Amygdala (tissue), 56 donors: ENCODE measurements at places on chromosomes 5 and 9.

DNA sequence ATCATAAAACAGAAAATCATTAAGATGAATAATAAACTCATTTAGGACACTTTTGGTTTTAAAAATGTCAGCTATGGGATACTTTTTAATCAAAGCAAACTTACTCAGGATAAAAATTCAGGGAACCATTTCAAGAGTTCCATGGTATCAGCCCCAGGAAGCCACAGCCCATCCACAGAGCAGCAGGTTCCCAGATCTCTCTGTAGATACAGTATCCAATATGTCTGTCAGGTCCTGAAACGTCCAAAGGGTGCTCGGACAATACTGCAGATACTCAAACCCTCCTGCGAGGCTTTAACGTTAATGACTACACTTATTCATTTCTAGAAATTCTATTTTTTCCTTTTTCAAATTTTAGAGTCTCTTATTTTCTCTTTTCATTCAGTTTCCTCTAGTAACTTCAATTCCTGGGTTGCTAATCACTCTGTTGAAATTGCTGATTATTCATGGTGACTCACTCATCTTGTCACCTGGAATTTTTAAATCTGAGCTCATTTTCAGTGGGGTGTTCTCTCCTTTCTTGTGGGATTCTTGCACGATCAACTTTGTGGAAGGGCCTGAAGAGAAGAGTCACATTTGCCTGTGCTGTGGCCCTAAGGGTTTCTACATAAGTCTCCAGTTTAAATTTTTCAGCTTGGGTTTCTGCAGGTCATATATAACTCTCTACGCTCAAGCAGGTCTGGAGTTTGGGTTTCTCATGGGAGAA lies 435.8 kb downstream of the CTNND2 start:
- no peak for DNase-seq

DNA sequence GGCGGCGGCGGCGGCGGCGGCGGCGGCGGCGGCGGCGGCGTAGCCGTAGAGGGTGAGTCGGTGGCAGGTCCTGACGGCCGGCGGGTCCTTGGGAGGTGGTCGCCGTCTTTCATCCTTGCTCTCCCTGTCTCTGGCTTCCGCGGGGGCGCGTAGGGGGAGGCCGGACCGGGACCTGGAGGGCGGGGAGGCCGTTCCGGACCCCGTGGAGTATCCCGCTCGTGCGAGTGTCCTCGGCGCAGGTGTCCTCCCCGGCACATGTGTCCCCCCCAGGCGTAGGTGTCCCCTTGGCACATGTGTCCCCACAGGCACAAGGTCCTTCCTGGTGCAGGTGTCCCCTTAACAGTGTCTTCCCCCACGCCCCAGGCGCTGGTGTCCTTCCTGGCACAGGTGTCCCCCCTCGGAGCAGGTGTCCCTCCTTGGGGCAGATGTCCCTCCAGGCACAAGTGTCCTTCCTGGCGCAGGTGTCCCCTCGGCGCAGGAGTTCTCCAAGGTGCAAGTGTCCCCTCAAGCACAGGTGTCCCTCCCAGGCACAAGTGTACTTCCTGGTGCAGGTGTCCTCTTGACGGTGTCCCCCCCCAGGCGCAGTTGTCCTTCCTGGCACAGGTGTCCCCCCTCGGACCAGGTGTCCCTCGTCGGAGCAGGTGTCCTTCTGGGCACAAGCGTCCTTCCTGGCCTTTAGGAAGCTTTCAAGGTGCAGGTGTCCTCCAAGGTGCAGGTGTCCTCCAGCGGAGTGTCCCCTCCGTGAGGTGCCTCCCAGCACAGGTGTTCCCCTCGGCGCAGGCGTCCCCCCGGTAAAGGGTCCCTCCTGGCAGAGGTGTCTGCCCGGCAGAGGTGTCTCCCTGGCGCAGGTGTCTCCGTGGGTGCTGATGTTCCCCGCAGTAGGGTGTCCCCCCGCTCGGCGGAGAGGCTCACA lies 519 bp downstream of the EXOC3 start:
- DNase-seq: no peak

- DNase-seq: no peak
Measured at GRCh38 chr9:112744177-112744576, 6.4 kb upstream of the SNX30 start.

DNA sequence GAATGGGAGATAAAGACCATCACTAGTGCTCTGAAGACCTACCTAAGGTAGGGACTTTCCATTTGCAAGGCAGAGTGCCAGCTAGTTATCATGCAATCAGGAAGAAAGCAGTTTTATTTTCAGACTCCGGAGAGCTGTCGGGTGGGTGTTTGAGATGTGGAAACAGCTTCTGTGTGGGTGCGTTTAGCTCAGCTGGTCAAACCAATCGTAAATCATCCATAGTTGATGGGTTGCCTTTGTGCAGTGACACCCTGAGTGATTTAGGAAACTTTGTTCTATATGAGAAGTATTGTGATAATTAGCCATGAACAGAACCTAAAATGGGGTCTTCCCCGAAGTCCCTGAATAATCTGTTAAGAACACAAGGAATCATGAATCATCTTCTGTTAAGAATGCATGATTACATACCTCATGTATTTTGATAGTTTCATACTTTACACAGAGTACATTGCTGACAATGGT lies 284.3 kb downstream of the ARHGAP26 start:
- no peak for DNase-seq

GRCh38 chr9:133256686-133257091 lies 18.3 kb downstream of the ABO start:
- no peak for DNase-seq

DNA sequence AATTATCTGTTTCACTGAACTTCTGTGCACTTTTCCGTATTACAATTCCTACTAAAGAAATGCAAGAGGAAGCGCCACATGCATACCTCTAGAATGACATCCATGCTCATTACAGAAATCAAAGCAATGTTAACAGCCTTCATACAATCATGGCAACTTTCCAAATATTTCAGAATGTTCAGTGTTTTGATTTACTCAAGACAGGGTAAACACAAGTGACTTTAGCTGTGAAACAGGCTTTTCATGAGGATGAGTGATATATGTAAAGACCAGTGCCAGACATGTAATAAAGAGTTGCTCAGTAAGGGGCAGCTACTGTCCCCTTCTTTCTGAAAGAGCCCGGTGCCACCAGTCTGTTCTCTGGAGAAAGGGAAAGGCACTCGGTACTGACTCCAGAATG lies 4.7 kb downstream of the BOD1 start:
- DNase-seq: no peak

DNA sequence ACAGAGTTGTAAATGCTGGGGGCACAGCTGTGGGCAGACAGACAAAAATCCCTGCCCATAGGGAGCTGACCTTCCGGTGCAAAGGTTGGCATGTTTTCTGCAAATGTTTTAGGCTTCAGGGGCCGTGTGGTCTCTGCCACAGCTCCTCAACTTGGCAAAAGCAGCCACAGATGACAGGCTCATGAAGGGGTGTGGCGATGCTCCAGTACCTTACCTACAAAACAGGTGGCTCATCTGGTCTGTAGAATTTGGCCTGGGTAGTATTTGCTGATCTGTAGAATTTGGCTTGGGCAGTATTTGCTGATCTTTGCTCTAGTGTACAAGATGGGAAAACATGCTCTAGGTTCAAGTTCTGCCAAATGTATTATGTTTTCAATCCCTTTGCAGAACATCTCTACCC lies 283.9 kb downstream of the GADD45G start:
- DNase-seq: no peak

GRCh38 chr5:88269222-88269771 lies 652 bp upstream of the TMEM161B start:
- peak; percentile 1 for DNase-seq

DNA sequence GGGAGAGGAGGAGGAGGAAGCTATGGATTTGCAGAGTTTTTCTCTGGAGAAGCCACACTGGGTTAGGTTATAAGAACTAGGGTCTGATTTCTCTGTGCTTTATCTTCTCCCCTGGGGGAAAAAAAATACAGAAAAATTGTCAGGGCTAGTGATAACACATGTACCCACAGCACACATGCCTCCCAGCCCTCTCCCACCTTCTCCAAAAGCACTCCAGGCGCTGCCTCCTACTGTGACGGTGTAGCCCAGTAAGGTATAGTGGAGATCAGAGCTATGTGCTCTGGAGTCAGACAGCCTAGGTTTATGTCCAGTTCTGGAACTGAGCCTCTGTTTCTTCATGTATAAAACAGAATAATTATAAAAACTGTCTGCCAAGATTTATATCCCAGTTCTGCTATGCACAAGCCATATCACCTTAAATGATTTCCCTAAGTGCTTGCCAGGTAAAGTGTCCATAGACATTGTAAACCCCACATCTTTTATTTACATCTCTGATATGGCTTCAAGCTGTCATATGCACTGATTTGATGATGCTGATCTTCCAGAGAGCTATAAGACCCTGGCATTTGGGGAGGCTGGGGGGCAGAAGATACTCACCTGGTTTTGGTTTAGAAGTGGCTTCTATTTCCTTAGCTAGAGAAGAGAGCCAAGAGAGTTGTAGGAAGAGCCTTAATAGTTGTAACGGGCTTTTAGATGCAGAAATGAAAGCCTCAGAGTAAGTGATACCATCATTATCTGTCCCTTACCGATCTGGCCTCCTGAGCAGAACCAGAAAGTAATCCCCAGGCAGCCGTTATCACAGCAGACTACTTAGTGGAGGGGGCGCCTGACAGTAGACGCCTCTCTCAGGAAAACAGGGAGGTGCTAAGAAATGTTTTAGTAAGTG lies 7.6 kb downstream of the SLC1A3 start:
- DNase-seq: no peak

DNA sequence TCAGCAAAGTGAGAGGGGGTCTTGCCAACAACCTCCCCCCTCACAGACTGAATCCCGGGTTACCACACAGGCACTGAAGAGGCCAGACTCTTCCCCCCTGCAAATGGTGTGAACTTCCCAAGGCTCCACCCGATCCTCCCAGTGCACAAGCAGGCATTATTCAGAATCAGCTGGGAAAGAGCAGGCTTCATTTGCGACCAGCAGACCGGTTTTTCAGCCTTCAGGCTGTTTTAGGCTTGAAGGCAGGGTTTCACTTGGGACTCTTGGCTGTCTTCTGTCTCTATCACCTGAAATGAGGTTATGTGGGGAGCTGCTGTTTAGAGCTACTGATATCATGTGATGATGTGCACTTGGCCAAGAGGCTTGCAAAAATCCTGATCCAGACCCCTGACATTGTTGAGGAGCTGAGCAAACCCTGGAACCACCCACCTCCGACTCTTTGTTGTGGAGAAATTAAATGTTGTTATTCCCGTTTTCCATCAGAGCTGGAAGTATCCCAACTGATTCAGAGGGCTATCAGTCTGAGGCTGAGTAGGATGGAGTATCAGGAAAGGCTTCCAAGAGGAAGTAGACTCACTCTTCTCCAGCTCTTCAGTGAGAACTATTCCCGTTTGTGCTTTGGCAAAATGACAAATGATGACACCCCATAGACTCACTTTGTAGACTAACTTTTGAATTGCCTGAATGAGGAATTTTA lies 63.3 kb upstream of the ZFR start:
- no peak for DNase-seq

DNA sequence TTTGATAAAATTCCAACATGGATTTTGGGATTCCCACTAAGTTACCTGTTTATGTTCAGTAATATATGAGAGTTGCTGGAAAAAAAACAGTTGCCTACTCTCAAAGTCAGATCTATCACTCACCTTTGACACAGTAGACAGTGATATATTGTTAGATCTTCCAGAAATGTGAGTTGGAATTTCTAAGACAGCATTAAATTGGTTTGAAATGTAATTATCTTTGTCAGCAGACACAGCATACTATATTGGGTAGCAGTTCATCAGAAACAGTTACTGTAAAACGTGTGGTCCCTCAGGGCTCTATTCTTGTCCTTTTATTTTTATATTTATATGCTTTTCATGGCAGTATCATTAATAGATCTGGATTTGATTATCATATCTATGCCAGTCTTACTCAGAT lies 433.6 kb upstream of the ARRDC3 start:
- no peak for DNase-seq

DNA sequence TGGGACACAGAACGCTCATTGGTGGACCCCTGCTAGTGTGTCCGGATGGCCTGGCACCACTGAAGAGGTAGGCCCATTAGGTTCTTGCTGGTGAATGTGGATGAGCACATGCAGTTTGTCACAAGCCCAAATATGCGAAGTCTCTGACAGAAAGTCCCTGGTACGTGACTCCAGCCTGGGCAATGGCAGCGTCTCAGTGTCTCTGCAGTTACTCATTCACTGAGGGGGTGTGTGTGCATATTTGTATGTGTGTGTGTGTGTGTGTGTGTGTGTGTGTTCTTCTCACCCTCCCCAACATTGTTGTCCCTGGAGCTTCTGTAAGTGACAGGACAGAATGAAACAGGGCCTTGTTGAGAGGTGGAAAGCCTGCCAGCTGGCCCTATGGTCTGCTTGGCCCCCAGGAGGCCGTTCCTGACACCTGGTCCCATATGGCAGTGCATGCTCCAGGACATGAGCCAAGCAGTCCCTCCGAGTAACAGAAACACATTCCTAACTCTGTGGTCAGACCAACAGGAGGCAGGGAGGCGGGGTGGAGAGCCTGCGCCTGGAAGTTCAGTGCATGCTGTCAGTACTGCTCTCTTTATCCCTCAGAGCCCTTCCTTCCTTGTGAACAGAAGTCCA lies 169.9 kb downstream of the SLC28A3 start:
- no peak for DNase-seq

- DNase-seq: no peak
Measured at GRCh38 chr5:176799488-176799887, 10.9 kb upstream of the UNC5A start.

DNA sequence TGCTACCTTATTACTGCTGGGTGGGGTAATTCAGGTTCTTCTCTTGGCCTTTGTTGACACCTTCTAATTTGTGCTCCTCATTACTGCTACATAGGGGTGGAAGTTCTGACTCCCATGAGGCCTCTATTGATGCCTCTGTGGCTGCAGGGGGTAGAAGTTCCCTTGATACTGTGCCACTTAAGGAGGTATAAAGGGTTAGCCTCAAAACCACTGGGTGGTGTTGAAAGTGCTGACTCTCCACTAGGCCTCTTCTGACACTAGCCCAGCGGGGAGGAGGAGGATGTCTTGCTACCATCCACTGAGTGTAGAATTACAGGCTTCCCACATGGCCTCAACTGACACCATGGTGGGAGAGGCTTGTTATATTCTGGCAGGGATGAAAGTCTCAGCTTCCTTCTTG lies 36.7 kb upstream of the CCDC112 start:
- no peak for DNase-seq

DNA sequence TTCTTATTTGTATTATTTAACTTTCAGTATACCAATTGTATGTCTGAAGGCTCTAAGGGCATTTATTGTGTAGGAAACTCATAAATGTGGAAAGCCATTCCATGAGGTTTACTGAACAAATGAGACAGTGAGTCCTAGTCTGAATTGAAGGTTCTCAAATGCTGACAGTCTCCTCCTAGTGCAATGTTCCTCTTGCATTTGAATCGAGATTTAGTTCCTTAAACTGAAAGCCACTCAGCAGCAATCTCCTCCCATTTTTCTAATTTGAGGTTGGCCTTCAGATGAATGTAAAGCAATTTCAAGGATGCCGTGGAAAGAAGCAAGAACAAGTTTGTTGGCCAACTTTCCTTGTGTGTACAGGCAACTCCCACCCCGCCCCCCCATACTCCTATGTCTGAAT lies 493.2 kb upstream of the KLF4 start:
- DNase-seq: no peak

GRCh38 chr9:102354041-102354440 lies 615.6 kb upstream of the GRIN3A start:
- no peak for DNase-seq

GRCh38 chr5:146426305-146426704 lies 20.8 kb upstream of the TCERG1 start:
- DNase-seq: no peak

GRCh38 chr5:145859453-145859852 lies 13.4 kb downstream of the GRXCR2 start:
- DNase-seq: no peak

GRCh38 chr5:89756955-89757354 lies 652.6 kb downstream of the CETN3 start:
- no peak for DNase-seq

- no peak for DNase-seq
Measured at GRCh38 chr5:154900066-154900465, 37.9 kb downstream of the GEMIN5 start.

- DNase-seq: no peak
Measured at GRCh38 chr9:133315997-133316396, 20.0 kb downstream of the SURF6 start.
